ENCODE measurements at places on chromosomes 4 and X.

DNA sequence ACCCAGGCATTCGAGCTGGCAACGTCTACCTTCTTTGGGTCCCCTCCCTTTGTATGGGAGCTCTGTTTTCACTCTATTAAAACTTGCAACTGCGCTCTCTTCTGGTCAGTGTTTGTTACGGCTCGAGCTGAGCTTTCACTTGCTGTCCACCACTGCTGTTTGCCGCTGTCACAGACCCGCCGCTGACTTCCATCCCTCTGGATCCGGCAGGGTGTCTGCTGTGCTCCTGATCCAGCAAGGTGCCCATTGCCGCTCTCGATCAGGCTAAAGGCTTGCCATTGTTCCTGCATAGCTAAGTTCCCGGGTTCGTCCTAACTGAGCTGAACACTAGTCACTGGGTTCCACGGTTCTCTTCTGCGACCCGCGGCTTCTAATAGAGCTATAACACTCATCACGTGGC, 183.5 kb upstream of the GALNTL6 start:
- no peak for DNase-seq

- no peak for DNase-seq
Observed at GRCh38 chrX:10450229-10450958, 170.0 kb downstream of the MID1 start.

- DNase-seq, result no peak
Observed at GRCh38 chr4:54144661-54145171, 44.8 kb downstream of the GSX2 start.

- DNase-seq, result no peak
Observed at GRCh38 chr4:76430519-76431388, 4.3 kb upstream of the SHROOM3 start.

GRCh38 chr4:17066972-17067371, 168.5 kb upstream of the LDB2 start:
- DNase-seq, result no peak

- no peak for DNase-seq
Observed at GRCh38 chrX:37955273-37955672, 51.1 kb upstream of the SYTL5 start.

DNA sequence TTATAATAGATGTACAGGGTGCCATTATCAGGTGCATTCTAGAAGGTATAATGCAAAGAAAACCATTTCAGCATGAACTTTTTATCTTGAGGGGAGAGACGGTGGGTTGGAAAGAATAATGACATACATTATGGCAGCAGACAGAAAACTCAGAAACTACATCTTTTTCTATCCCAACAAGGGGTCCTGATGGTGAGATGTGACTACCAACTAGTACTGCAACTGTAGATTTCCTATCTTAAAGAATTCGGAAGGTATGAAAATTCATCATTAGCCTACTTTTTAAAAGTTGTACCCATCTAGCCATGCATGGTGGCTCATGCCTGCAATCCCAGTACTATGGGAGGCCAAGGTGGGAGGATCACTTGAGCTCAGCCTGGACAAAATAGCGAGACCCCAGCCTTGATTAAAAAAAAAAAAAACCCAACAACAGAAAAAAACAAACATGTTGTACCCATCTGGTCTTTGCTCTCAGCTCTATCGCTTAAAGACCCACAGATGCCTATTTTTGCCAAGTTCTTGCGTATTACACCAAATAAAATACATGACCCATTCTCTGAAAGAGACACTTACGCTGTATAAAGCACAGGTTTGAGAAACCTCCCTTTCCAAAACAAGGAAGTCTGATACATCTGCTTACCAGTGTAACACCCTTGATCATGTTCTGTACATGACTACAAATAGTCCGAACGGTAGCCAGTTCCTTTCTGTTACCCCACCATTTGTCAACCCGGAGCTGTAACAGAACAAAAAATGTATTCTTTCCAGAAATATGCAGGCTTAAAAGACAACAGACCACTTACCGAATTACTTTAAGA, 1.6 kb downstream of the RPL9 start:
- no peak for DNase-seq

GRCh38 chrX:108178143-108178498, 86.5 kb downstream of the ATG4A start:
- DNase-seq, result no peak

DNA sequence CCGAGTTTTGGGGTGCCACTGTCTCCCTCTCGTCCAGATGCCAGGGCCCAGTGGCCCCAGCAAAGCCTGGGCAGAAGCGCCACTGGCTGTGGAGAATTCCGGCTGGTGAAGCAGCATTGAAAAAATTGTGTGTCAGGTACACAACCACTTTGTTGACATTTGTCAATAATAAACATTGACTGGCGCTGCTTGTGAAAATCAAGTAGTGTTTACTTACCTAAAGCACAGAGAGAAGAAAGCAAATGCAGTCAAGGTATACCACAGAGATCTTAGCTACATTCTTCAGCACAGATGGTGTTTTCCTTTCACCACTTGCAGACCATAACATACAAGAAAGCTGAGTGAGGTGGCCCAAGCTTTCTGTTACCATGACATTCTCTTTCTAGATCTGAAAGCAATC, 14.5 kb upstream of the SLC7A11 start:
- no peak for DNase-seq

- no peak for DNase-seq
Observed at GRCh38 chr4:83569987-83570386, 34.1 kb downstream of the GPAT3 start.

- DNase-seq, result no peak
Observed at GRCh38 chrX:72038868-72039267, 92.8 kb downstream of the RTL5 start.

DNA sequence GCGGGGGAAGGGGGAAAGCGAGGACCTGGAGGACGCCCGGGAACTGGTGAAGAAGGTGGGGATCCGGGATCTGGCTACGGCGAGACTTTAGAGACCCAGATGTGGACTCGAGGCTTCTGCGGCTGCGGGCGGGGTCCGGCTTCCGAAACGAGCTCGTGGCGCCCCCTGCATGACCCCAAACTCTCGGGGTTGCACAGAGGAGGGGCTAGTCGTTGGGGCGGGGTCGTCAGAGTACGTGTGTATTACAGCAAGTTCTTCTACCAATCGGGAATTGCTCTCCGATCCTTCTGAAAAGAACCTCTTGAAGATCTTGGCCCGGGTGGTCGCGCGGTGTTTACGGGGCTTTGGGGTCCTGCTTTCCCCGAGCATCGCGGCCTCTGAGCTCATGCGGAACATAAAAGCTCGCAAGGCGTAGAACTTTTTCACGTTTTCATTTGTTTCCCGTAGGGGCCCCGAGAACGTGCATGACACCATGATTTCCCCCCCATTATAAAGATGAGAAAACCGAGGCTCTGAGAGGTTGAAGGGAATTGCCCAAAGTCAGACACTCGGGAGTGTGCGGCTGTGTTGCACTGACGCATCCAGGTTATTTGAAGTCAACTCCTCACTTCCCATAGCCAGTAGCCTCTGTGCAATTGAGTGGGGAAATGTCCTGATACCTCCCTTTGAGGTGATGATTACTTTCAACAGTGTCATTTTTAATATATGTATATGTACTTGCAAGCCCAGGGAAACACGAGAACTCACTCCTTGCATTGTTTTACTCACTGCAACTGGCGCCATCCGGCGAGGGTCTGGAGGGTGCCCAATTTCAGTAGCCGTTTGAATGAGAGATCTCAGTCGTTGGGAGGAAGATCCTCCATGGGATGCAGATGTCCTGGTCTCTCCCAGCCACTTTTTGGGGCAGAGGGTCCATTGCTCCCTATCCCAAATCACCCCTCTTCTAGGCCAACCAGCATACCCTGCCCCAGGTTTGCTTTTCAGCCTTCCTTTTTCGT, at the start of gene BEND4:
Gene BEND4 (minus strand): TSS at position 149 of the 998 bp plus-strand sequence. CDS start 512 bp downstream, outside the sequence.
- no peak for DNase-seq

GRCh38 chr4:139078926-139079325, 63.3 kb downstream of the NOCT start:
- no peak for DNase-seq

GRCh38 chr4:3328814-3329663, 36.2 kb downstream of the RGS12 start:
- no peak for DNase-seq

- no peak for DNase-seq
Observed at GRCh38 chrX:99939883-99940232, 470.2 kb downstream of the PCDH19 start.

DNA sequence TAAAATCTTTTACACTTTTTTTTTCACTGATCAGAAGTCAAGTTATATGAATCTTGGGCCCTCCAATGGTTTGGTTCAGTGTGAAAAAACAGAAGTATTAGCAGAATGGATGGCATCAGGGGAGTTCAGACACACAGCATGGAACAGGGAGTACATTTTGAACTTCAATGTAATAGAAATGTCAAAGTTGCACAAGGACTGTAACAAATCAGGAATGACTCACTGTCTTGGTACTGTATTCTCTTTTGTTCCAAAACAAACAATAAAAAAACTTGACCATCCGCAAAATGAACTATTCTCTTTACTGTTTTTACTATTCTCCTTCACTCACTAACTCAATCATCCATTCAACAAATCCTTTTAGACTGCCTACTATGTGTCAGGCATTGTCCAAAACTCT, 401.0 kb downstream of the FSTL5 start:
- DNase-seq, result no peak
